Heart right ventricle (tissue), 16 donors: ENCODE measurements at places on chromosomes 7 and 10.

GRCh38 chr7:26346611-26347203, 55.0 kb downstream of the SNX10 start:
- DNase-seq = no peak

DNA sequence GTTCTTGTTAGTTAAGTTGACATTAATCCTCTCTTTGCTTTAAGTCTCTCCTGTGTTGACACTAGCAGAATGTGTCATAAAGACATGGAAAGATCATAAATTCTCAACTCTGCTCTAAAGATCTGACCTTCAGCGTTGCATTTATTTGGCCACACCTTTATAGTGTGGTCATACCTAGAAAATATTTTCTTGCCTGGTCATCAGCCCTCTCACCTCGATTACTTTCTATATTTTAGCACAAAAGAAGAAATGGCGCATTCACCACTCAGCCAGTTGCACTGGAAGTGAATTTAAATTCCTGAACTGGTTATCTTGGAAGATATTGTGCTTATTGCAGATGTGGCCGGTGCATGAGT, 96.7 kb upstream of the PDCD4 start:
- no peak for DNase-seq

- DNase-seq = peak; percentile 44
Observed at GRCh38 chr10:43076311-43076875, 476 bp upstream of the RET start.

DNA sequence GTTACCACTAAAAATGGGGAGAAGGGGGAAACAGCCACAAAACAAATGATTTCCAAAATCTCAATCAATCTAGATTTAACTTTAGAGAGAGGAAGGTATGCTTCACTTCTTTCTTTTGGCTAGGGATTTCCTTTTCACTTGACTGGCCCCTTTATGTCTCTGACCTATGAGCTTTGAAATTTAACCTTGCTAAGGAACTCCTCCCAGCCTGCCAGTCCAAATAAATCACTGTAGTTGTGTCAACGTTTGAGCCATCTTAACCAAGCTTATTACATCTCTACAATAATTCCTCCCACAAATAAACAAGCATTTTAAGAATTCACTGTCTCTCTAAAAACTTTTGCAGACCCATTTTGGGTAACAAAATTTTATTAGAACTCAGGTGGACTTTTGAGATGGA, 315.5 kb upstream of the CELF2 start:
- no peak for DNase-seq
